ENCODE measurements at places on chromosomes 2 and 18.
A peak's percentile ranks its signal among the peaks of the same experiment; 100 is the strongest.

DNA sequence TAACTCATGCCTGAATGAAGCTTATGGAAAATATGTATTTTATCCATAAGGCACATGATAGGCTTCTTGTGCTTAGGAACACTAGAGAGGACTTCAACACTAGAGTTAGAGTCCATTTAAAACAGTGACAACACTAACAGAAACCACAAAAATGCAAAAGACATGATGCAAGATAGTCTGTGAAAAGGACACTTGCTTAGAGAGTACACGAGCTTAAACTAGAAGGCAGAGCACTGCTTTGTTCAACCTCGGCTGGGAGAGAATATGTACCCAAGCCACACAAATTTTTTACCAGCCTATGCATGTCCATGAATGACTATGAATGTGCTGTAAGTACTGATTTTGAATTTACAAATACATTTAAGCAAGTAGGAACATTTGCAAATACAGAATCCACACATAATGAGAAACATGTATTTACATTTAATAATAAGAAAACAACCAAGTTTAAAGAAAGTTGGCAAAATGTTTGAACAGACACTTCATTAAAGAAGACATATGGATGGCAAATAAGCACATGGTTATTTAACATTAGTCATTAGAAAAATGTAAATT, 130.6 kb downstream of the SPOPL start:
- DNase-seq, result no peak

- DNase-seq, result peak; percentile 46
Observed at GRCh38 chr2:2542966-2543611, 212.0 kb upstream of the MYT1L start.

DNA sequence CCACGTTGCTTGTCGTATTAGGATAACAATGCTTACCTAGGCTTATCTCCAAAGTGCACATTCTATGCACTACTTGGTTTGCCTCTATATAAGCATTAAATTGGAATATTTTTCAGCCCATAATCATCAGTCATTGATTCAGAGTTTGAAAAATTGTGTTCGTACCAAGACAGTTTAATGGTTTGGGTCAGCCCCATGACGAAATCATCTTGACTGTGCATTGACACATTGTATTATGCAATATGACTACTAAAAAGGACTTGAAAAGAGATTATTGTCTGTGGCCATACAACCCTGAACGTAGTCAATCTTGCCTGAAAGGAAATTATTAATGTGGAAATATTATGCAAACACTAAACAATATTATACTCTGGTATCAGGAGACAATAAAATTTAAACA, 141.3 kb downstream of the EML6 start:
- no peak for DNase-seq

GRCh38 chr2:8168022-8168717, 513.7 kb upstream of the ID2 start:
- DNase-seq, result no peak

GRCh38 chr2:136118819-136119716, 1.1 kb upstream of the CXCR4 start:
- peak; percentile 86 for DNase-seq

GRCh38 chr2:133780099-133780996, 212.1 kb upstream of the NCKAP5 start:
- DNase-seq, result peak; percentile 94

DNA sequence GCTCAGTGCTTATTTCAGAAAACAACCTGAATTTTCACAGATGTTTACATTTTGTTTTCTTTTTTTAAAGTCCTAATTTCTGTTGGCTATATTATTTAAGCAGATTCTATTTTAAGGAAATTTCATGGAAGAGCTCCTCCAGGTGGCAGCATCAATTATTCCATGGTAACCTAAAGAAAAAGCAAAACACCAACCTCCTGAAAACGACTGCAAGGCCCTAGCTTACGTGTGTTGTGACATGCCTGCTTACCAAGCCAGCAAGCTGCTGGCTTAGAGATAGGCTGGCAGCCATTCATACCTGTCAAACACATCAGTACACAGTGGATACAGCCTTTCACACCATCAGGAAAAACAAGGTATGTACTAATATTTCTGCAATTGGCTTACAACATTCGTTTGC, 64.9 kb downstream of the LPIN2 start:
- DNase-seq, result no peak

GRCh38 chr2:217973008-217973787, 29.6 kb downstream of the TNS1 start:
- no peak for DNase-seq
